ENCODE measurements at places on chromosomes 3 and 15. TPM values are rescaled to one million over a fixed set of nuclear protein-coding genes. Genes with fewer than 3 reads are reported as not detected.

DNA sequence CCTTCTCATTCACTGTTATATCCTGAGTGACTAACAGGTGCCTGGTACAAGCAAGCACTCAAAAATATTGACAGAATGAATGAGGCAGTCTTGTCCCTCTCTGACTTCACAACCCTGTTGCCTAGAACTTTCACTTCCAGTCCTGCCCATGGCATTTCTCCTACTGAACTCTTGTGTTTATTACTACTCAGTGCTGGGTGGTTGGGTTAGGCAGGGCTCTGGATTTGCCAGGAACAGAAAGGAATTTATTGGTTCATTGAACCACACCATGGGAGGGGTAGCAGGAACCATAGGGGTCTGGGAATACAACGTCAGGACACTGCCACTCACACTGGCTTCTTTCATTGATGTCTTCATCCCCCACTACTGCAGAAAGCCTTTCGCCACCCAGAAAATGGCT is 41.9 kb upstream of the SEMA4B start:
- H3K36me3 ChIP-seq = no peaks in the 10 kb centered on the region
- H3K4me1 ChIP-seq = peaks cover 6% of the 10 kb centered on the region
- DNase-seq = no peak
- H3K27me3 ChIP-seq = no peaks in the 10 kb centered on the region
- no peak overlapping the region for H3K4me3 ChIP-seq

DNA sequence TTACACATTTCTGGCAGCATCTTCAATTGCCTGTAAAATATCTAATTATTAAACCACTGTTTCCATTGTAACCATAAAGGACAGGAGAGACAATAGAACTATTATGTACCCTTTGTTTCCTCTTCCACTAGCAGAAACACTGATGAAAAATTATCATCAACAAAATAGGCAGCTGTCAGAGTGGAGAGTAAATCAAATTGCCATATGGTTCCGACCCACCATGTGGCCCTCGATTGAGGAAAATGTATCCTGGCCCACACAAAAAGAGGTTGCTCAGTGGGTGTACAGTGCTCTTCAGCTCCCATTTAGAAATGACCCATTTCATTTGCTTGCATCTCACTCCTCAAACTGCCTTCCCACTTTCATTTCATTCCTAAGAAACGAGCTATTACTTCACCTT is 570.6 kb upstream of the UBE2E2 start:
- H3K4me1 ChIP-seq = no peaks in the 10 kb centered on the region
- no peak for DNase-seq
- H3K27me3 ChIP-seq = no peaks in the 10 kb centered on the region
- no peak overlapping the region for H3K4me3 ChIP-seq
- H3K36me3 ChIP-seq = no peaks in the 10 kb centered on the region
- H3K27ac ChIP-seq = no peak overlapping the region

DNA sequence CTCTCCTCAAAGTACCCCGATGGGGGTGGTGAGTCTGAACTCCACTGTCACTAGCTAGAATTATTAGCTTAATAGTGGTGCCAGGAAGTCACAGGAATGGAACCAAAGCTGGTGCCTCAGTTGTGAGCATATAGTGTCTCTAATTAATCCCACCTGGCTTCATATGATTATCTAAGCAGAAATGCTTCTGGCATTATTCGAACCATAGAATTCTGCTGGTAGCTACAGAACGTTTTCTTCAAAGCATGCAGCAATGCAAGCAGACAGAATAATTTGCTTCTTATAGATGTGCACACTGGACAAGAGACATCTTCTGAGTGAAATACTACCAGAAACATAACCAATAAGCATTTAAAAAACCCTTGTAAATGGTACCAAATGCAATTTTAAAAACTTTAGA is 160.9 kb downstream of the IMPG2 start:
- H3K4me1 ChIP-seq = no peaks in the 10 kb centered on the region
- peaks cover 38% of the 10 kb centered on the region for H3K27me3 ChIP-seq
- DNase-seq = no peak
- H3K36me3 ChIP-seq = no peaks in the 10 kb centered on the region

Gene AHSG
- 4.9 TPM for total RNA-seq
